Esophagus mucosa (tissue), 1 donor: ENCODE measurements at places on chromosomes 7 and 10. TPM values are rescaled to one million over a fixed set of nuclear protein-coding genes. Genes with fewer than 3 reads are reported as not detected.

DNA sequence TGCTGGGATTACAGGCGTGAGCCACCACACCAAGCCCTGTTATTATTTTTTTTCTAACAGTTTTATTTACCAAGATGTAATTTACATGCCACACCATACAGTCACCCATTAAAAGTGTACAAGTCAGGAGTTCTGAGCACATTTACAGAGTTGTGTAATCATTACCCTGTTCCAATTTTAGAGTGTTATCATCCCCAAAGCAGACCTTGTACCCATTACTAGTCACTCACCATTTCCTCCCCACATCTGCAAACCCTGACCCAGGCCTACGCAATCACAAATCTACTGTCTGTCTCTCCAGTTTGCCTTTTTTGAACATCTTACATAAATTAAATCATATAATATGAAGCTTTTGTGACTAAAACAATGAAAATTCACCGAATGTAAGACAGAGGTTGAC lies 402.9 kb upstream of the FOXK1 start:
- no peak for ATAC-seq

DNA sequence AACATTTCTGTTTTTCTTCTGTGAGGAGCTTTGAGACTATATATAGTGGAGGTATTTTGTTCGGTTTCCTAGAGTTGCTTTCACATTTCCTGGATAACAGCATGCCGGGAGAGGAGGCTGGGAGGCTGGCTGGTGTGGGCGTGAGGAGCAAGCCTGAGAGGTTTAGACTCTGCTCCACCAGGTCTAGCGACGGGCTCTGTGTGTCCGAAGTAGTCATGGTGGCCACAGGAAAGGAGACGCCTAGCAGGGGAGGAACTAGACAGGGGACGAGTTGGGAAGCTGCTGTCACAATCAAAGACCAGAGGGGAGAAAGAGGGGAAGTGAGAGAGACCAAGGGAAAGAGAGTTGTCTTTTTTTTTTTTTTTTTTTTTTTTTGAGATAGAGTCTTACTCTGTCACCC lies 19.6 kb downstream of the PTPRE start:
- peak; percentile 8 for ATAC-seq

GRCh38 chr10:112639298-112639697 lies 192.3 kb downstream of the VTI1A start:
- ATAC-seq, result no peak

Gene TDRD1
- total RNA-seq, result not detected
